Stimulated activated CD4-positive, alpha-beta T cell treated with anti-CD3 and anti-CD28 coated beads, Interleukin-12 subunit alpha, Interleukin-12 subunit beta, amount 100 ng/mL, for 48 hours (primary cell): ENCODE measurements at places on chromosomes 2 and 18.

GRCh38 chr2:119650846-119651370 is 28.1 kb upstream of the TMEM177 start:
- DNase-seq, result no peak

DNA sequence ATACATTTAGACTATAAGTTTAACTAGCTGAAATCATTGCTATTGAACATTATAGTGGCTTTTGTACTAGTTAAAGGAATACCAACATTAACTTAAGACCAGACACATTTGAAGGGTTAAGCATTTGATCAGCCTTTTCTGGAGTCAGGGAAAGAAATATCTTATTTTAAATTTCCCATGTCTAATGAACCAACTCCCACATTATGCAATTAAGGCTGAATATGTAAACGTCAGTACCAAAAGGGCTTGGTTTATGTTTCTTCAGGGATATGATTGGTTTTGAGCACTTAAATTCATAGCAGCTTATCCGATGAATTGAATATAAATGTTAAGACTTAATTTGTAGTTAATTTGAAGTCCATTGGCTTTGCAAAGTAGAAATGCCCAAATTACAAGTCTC is 344.5 kb downstream of the KIAA1328 start:
- DNase-seq, result no peak

DNA sequence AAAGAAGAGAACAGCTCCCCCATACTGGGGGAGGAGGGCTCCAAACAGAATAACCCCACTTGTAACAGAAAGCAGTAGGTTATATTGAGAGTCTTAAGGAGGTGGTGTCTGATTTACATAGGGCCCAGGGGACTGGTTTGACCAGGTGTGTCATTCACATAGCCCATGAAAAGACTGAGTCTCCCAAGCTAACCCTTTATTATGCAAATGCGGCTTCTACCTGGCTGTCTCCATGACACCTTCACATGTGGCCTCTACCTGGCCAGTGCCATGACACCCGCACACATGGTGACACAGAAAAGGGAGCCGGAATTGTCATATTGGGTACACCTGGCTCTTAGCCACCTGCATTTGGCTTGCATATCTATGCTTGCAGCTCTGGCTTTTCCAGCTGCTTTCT is 1057.2 kb upstream of the PIK3C3 start:
- DNase-seq, result no peak

GRCh38 chr2:156005999-156006712 is 326.4 kb downstream of the NR4A2 start:
- no peak for DNase-seq

GRCh38 chr2:232993231-232993821 is 19.7 kb downstream of the NGEF start:
- no peak for DNase-seq

DNA sequence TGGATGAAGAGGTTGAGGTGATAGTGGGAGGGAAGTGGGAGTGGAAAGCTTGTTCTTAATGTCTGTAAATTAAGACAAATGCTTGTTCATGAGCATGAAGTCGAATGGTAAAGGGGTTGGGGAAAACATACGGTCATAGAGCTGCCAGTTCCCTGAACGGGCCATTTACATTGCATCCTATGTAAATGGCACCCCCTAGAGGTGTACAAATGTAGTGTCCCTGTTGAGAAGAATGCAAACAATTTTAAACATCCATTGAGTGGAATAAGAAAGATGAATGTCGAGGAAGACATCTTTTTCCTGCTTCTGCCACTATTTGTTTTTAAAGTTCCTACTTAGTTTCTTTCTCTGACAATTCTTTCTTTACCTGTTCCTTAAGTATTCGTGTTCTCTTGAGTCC is 155.7 kb downstream of the RDH14 start:
- DNase-seq, result no peak

- DNase-seq, result no peak
Observed at GRCh38 chr2:217293046-217293445, 433.2 kb upstream of the TNP1 start.

- DNase-seq, result no peak
Observed at GRCh38 chr18:21444465-21445212, 155.9 kb downstream of the ESCO1 start.

- DNase-seq, result no peak
Observed at GRCh38 chr2:54966837-54967236, 83.4 kb downstream of the RTN4 start.

DNA sequence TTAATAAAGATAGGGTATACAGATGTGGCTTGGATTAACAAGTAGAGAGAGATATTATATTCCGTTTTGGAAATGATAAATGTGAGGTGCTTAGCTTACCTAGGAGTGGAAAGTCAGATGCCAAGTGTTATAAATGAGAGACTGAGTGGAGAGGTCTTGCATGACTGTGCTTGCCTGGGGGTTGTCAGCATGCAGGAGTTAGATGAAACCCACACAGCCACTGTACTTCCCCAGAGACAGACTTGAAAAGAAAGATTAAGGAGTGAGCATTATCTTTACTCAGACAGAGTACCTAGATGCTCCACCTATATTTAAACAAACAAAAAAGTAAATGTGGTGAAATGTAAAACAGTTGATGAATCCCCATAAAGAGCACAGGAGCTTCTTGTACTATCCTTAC is 482.7 kb downstream of the RIT2 start:
- DNase-seq, result no peak

DNA sequence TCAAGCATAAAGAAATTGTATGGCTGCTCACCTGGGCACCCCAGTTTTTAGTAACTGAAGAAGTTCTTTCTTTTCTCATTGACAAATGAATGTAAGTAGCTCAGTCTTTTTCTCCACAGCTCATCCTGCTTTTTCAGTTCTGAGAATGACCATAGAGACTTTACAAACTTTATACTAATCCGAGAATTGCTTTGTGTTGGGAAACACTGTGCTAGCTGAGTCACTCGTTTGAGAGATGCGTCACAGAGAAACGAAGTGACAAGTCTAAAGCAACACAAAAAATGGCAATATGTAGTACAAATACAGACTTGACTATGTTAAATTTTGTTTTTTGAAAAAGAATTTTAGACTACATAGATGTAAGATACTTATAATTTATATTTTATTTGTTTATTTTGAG is 9.0 kb downstream of the LRRTM4 start:
- no peak for DNase-seq

- peak; percentile 31 for DNase-seq
Observed at GRCh38 chr2:113886479-113887008, 3.3 kb upstream of the ACTR3 start.

GRCh38 chr18:64410685-64411084 is 261.8 kb upstream of the LINC00305 start:
- no peak for DNase-seq

- DNase-seq, result no peak
Observed at GRCh38 chr2:109166811-109167210, 37.8 kb downstream of the SH3RF3 start.

- peak; percentile 72 for DNase-seq
Observed at GRCh38 chr2:241859436-241860183, 916 bp upstream of the PDCD1 start.

DNA sequence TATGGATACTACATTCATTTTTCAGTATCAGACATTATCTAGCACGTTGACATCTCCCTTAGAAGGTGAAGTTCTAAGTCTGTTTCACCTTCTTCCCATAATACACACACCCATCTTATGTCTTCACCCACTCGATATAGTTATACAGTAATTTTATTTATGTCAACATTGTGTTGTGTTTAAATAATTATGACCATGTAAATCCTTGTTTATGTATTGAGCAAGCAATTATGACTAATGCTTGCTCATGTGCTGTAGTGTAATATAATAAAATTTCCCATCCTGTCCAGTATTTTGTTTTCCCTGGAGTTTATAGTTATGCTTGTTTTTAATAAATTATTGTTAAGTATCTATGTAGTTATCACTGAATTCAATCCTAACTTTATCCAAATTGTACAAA is 163.2 kb downstream of the MTX2 start:
- DNase-seq, result no peak

- DNase-seq, result no peak
Observed at GRCh38 chr18:25247725-25248124, 104.2 kb downstream of the ZNF521 start.

DNA sequence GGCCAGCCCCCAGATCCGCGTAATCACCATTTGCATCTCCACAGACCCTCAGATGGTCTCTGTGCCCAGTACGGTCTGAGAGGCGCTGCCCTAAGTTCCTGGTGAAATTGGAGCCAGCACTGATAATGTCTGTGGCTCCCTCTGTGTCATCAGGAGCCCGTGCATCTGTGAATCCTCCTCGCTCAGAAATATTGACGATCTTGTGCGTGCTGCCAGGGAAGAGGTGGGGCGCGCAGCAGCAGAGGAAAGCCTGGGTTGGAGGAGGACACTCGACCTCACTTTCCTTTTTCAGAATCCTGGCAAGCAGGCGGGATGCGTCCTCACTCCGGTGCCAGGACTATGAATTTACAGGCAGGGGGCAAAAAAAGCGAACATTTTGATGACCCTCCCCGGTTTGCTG is 686.1 kb upstream of the SALL3 start:
- no peak for DNase-seq

- no peak for DNase-seq
Observed at GRCh38 chr18:21461460-21461859, 139.0 kb downstream of the ESCO1 start.

- no peak for DNase-seq
Observed at GRCh38 chr18:57846258-57846657, 43.1 kb upstream of the ATP8B1 start.

DNA sequence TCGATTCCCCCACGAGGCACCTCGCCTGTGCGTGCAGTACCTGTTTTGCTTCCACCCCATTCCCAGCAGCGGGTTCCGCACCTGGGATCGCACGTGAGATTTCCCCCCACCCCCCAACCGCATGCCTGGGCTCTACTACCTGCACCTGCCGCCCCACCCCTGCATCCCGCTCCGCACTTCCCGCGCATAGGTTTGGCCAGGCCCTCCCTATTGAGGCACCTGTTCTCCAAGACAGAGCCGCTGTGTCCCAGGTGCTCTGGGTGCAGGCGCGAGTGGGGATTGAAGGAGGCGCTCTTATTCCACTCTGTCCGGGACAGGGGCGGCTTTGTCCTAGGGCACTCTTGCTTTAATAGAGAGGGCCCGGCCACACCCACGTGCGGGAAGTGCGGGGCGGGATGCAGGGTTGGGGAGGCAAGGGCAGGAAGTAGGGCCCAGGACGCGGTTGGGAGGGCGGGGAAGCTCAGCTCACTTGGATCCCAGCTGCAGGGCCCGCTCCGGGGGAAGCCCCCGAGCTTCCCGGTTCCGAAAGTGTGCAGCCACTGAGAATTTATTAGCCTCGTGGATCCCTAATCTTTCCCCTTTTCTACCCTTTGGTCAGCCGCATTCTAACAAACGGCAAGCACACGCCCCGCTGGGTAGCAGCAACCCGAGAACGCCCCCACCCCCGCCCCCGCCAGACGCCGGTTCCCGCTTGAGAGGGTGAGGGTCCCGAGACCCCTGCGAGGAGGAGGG is 670 bp upstream of the MOCOS start:
- peak; percentile 20 for DNase-seq

DNA sequence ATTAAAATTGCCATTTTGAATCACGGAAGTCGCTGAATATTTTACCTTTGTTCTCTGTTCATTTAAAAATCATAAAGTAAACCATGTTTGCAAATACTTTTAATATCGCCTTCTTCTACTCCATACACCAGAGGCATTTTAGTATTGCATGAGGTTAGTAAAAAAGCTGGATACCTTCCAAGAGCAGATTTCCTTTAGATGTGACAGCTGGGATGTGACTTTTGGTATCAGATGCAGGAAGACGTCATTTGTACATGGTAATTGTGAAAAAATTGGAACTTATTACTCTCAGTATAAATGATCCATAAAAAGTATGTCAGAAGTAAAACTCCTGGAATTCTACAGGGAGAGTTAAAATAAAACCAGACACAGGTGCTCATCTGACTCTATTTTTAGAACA is 89.5 kb downstream of the SLC4A10 start:
- DNase-seq, result no peak

DNA sequence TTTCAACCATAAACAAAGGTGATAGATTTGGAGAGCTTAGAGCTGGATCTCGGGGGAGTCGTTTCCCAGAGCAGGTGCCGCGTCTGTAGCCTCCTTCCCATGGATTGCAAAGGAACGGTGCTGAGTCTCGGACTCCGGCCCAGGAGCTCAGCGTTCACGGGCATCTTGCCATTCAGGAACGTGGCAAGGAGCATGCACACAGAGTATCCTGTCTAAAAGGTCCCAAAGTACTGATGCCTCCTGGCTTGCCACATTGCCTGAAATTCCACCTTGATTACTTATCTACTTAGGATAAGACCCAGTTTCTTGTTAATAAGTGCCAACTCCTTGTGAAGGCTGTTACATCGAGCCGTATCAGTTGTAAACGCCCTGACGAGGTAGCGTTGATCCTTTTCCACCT is 197.8 kb upstream of the MYT1L start:
- no peak for DNase-seq

- no peak for DNase-seq
Observed at GRCh38 chr18:12554796-12555388, 103.0 kb downstream of the SPIRE1 start.

DNA sequence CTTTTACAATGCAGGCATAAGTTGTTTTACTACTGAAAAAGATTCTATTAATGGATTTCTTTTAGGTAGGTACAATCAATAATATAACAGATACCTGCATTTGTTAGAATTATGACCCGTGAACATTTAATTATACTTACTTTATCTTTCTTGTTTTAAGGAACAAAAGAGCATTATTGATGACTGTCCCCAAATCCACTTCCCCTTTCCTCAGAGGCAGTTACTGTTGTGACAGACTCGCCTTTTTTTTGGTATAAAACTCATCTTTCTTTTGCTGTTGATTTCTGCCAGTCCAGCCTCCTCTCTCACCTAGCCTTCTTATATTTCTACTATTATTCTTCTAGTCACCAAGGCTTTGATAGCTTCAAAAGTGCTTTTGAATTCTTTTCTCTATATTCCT is 12.1 kb downstream of the ACTR3 start:
- no peak for DNase-seq

DNA sequence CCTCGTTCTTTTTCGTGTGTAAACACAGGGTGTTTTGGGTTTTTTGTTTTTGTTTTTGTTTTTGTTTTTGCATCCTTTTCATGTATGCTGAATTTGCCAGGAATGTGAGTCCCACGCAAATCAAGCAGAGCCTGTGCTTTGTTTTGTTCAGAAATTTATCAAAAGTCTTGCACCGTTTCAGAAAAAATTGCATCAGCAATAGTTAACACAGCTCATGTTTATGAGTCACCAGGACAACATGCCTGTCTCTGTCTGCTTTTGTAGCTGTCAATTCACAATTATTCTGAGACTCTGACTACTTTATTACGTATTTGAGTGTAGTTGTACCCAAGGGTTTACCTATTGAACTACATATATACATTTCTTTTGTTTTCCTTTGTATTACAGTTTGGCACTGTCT is 38.3 kb downstream of the MRPL44 start:
- no peak for DNase-seq
